NCI-H1048 (cell line): ENCODE measurements at places on chromosomes 13 and 19.

GRCh38 chr19:3879656-3880055 is 829 bp upstream of the ATCAY start:
- DNase-seq: no peak

DNA sequence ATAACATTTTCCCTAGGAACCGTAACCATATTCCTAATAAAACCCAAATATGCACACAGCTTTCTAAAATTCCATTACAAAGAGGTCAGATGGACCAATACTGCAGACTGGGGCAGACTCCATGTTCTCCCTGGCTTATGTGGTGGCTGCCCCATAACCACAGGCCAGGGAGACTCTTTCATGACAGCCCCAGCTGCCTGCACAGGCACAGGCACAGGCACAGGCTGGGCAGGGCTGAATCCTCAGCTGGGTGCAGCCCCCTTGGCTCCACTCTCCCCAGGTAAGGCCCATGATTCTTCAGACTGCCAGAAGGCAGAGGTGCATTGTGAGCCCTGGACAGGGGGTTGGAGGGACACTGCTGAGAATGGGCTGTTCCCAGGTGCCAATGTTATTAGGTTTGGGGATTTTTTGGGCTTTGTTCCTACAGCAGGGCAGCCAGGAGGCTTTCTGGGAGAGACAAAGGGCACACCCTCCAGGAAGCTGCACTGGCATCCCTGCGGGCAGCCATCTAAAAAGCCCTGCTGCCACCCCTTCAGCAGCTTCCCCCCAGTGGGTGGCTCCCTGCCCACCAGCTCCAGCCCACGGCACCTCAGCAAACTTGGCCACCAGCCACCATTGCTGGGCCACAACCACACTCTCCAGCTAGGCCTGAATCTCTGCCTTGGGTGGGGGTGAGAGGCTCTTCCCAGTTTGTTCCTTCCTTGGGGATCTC is 20.0 kb downstream of the DOCK9 start:
- no peak for DNase-seq

GRCh38 chr19:44539236-44539826 is 9.9 kb upstream of the CEACAM20 start:
- no peak for DNase-seq

DNA sequence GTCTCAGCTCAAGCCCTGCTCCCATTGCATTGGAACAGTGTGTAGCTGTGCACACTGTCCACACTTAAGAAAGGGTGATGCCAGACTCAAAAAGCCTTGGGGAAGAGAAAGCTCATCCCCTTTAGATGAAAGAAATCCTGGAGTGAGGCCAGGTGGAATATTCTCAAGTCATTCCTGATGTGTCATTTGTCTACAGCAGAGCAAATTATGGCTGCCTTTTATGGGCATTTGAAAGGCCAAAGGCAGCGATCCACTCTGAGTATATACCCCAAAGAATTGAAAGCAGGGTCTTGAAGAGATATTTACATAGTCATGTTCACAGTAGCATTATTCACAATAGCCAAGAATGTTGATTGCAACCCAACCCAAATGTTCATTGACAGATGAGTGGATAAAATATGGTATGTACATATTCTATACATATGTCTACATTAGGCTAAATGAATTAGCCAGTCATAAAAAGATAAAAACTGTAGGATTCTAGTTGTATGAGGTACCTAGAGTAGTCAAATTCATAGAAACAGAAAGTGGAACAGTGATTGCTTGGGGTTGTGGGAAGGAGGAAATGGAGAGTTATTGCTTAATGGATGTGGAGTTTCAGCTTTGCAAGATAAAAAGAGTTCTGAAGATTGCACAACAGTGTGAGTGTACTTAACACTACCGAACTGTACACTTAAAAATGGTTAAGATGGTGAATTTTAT is 214.9 kb downstream of the KCNRG start:
- no peak for DNase-seq

DNA sequence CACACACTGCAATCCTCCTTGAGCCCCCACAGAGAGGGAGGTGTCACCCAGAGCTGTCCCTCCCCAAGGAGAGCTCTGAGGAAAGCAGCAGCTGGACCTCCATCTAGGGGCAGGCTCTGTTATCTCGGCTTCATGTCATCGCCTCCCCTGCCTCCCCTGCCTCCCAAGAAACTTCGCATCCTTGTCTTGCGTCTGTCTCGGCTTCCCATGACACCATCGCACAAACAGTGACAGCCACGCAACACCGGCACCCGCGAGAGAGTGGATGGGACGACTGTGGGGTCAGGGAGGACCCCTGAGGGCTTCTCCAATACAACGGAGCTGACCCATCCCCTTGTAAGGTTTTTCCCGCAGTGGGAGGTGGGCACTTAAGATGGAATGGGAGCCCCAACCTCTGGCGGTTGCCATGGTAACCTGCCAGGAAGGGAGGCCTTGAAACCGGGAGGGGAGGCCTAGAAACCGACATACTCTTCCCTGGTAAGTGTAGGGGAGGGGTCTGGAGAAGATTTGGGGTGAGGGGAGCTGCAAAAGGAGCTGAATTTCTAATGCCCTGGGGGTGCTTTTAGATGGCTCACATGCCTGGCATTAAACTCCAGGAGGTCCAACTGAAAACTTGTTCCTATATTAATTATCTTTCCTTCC is 16.3 kb downstream of the TLE2 start:
- no peak for DNase-seq
